ENCODE measurements at places on chromosomes 2 and 18.

DNA sequence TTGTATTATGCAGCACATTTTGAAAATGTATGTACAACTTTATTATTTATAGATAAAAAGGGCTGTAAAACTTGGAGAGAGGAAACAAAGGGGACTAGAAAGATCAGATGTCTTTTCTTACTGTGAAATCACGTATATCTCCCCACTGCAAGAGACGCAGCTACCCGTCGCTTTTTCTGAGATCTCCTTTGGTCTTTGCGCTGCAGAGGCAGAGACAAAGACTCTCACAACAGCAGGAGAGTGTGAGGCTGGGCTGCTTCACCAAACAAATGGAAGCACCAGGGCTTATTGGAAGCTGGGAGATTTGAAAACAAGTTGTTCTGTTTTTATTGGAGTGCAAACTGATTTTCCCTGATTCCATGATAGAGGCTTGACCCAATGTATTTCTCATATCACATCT, 129.0 kb upstream of the PARD3B start:
- no peak for DNase-seq

DNA sequence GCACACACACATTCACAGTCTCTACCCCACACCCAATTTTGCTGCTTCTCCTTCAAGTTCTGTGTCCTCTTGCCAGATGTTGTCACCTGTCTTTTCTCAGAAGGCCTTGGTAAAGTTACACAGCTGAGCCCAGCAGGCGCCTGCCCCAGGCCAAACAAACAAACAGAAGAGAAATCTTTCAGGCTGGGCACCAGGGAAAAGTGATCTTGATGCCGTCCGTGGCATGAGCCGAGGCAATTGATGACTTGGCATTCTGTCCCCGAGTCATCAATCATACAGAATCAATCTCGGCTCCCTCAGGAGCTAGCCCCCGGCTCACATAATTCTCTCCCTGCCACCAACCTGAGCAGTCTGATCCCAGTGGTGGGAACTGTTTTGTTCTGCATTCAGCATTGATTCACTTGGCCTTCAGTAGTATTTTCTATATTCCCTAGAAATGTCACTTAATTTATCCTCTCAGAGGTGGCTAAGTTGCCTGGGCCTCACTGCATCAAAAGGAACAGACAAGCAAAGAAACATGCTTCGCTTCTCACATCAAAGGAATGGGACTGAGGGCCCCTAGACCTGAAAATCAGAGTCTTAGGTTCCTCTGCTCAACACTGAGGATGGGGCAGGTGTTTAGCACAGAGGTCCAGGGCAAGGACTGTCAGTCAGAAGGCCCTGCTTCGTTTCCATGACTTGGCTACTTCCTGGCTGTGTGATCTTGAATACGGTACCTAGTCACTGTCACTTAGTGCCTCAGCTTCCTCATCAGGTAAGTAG, 278.8 kb upstream of the CELF4 start:
- no peak for DNase-seq

- no peak for DNase-seq
Measured at GRCh38 chr18:51301376-51301775, 103.9 kb upstream of the MEX3C start.

- DNase-seq, result no peak
Measured at GRCh38 chr2:86800856-86801567, 10.3 kb upstream of the CD8A start.
